Peyer's patch (tissue), 4 donors: ENCODE measurements at places on chromosomes 7 and 10. TPM values are rescaled to one million over a fixed set of nuclear protein-coding genes. Genes with fewer than 3 reads are reported as not detected.

DNA sequence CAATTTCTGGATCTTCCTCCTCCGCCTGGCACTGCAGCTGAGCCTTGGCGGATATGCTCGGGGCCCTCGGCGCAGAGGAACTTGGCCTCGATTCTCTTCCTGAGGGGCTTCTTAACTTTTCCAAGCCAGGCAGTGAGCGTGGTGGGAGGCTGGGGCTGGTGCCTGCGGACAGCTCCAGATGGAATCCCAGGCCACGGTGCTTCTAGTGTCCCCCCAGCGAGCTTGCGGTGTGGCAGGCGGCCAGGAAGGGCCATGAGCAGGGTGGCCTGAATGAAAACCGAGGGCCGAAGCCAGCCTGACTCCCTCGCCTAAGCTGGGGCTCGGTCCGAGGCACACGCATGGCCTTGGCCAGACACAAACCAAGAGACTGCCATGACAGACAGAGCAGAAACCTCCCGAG lies 31.3 kb downstream of the RCC1L start:
- no peaks in the 10 kb centered on the region for H3K36me3 ChIP-seq
- no peak overlapping the region for H3K27ac ChIP-seq
- no peak for DNase-seq
- no peaks in the 10 kb centered on the region for H3K4me1 ChIP-seq

- no peaks in the 10 kb centered on the region for H3K27me3 ChIP-seq
- no peak for DNase-seq
- H3K4me3 ChIP-seq, result no peak overlapping the region
- no peaks in the 10 kb centered on the region for H3K36me3 ChIP-seq
- H3K4me1 ChIP-seq, result no peaks in the 10 kb centered on the region
Observed at GRCh38 chr10:86820509-86820908, 64.1 kb downstream of the BMPR1A start.

- DNase-seq, result no peak
- H3K4me1 ChIP-seq, result peaks cover 7% of the 10 kb centered on the region
- H3K36me3 ChIP-seq, result no peaks in the 10 kb centered on the region
- H3K4me3 ChIP-seq, result no peak overlapping the region
- H3K27me3 ChIP-seq, result no peaks in the 10 kb centered on the region
- no peak overlapping the region for H3K27ac ChIP-seq
Observed at GRCh38 chr10:121668314-121669027, 70.2 kb upstream of the FGFR2 start.

DNA sequence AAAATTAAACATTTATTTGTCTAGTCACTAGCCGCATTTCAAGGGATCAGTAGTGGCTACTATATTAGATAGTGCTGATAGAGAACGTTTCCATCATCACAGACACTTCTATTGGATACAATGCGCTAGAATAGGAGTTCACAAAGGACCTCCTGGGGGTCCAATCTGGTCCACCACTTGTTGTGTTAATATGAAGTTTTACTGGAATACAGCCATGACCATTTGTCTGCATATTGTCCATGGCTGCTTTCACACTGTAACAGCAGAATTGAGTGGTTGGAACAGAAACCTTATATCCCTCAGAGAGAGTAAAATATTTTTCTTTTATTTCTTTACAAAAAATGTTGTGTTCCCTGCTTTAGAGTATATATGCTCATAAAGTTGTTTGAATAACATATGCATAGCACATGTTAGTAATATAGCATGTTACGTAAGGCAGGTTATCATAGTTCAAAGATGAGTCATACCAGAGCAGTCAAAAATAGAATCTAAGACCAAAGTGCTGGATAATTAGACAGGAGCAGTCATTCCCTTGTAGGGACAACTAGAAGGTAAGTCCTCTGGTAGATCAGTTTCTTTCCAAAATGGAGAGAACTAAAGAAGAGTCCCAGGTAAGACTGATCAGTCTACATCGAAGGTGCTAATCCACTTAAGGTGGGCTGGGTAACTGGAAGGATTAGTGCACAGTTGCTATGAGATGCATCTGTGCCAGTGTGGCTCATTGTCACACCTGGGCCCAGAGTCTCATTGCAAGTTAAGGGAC lies 14.9 kb downstream of the BZW2 start:
- H3K4me1 ChIP-seq, result no peaks in the 10 kb centered on the region
- H3K36me3 ChIP-seq, result no peaks in the 10 kb centered on the region
- no peaks in the 10 kb centered on the region for H3K27me3 ChIP-seq

DNA sequence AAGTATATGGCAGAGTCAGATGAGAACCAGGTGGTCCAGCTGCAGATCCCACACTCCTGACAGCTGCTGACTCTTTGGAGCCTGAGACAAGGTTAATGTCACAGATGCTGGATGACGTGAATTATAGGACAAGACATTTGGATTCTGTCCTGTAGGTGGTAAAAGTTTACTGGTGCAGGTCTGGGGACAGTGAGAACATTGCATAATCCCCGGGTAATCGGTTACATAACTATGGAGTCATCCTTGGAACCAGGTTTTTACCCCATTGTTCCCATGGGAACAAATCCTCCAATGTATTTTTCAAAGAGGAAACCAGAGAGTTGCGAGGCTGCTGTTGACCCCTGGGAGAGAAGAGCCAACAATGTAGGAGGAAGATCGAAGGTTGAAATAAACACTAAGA lies 27.5 kb upstream of the ZCCHC24 start:
- no peaks in the 10 kb centered on the region for H3K4me1 ChIP-seq
- no peak overlapping the region for H3K27ac ChIP-seq
- H3K4me3 ChIP-seq, result no peak overlapping the region
- H3K27me3 ChIP-seq, result no peaks in the 10 kb centered on the region

DNA sequence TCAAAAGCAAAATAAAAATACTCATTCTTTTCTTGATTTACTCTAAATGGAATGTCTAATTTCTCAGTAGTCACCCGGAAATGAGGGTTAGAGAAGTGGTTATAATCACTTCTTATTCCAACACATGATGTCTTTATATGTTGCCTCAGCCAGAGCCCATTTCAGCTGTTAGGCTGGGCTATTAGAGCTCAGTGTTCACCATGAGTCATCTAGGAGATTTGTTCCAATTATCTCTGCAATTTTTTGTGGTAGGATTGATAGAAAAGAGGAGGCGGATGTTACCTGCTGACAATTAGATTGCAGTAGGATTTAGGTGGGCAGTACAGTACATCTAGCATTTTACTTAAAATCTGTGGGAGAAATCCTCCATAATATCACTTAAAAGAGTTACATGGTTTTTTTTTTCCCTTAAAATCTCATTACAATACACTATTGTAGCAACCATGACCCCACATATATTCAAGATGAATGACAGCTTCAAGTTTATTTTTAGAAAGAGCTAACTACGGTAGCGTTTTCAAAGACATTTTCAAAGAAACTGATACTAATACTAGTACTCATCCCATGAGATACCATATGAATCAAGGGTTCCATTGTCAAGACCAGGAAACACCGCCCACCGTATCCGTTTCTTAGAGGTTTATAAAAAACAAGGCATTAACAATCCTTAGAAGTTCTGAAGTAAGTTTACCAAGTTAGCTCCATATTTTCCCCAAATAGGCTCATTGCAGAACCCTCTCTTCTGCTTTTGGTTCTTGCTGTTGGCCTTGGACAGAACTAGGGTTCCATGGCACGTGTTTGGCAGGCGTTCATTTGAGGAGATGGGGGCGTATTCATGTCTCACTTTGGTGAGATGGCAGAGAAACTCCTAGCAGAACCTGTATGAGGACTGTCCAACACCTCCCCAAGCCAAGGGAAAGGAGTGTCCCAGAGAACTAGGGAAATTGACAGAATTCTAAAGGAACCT lies 10.4 kb downstream of the CPA2 start:
- H3K36me3 ChIP-seq, result no peaks in the 10 kb centered on the region
- H3K4me3 ChIP-seq, result no peak overlapping the region
- no peaks in the 10 kb centered on the region for H3K4me1 ChIP-seq

GRCh38 chr10:58754469-58755339 lies 242.0 kb downstream of the BICC1 start:
- H3K27me3 ChIP-seq, result no peaks in the 10 kb centered on the region
- DNase-seq, result no peak
- no peaks in the 10 kb centered on the region for H3K4me1 ChIP-seq
- H3K27ac ChIP-seq, result no peak overlapping the region
- H3K4me3 ChIP-seq, result no peak overlapping the region
- H3K36me3 ChIP-seq, result no peaks in the 10 kb centered on the region

DNA sequence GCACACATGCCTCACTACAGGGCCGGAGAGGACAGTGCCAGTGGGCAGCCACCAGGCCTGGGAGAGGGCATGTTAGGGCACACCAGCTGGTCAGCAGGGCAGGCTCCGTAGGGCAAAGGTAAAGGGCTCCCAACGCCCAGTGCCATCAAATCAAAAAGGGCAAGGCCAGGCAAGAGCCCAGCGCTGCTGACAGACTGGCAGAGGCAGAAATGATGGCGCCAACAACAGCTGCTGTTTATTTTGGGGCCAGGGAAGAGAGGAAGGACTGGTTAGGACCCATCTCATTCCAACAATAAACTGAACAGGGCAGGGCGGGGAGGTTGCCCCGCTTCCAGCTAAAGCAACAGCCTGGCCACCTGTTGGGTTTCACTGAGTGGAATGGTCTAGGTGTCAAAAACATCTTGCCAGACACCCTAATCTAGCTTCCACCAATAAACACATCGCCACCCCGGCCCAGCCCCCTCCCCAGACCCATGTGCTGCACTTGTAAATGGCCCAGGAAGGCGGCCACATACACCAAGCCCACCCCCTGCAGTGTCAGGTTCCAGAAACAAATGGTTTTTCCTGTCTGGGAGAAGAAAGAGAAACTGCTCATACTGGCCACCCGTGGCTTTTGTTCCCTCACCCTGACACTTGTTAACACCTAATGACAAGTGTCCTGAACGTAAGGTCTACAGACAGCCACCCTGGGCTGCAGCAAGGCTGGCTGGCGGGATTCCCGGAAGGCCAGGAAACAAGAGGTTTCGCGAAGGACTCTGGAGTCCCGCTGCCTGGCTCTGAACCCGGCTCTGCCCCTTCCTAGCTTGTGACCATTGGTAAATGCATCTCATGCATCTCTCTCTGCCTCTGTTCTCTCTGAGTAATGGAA lies 15.3 kb downstream of the SH3PXD2A start:
- H3K27me3 ChIP-seq, result no peaks in the 10 kb centered on the region
- no peak for DNase-seq
- H3K4me3 ChIP-seq, result no peak overlapping the region
- H3K36me3 ChIP-seq, result no peaks in the 10 kb centered on the region
- H3K27ac ChIP-seq, result no peak overlapping the region
- no peaks in the 10 kb centered on the region for H3K4me1 ChIP-seq

DNA sequence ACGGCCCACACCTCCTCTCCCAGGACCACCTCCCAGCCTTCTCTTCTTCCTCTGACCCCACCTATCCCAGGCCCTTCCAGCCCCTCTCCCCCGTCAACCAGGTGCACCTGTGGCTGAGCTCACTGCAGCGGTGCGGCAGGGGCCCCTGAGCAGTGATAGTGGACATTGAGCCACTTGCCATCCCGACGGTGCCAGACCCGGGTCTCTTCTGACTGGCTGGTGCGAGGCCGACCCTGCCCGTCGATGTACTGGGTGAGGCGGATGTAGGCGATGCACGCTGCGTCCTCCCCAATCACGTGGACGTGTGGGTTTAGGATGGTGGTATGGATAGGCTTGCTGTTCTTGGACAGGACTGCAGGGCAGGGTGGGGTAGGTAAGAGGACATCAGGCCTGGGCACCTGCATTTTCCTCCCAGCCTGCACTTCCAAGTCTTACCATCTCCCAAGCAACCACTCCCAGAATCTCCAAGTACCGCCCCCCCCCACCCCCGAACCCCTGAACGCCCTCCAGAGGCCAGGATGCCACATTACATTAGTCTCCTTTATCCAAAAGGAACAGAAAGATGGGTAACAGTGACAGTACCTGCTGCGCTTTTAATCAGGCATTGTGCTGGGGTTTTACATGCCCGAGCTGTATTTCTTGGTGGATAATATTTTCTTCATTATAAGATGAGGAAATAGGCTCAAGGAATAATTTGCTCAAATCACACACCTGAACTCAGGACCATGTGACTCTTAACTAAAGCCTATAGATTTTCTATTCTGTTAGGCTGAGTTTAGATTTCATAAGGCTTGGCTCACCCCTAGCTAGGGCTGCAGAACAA lies 3.7 kb upstream of the NDST2 start:
- H3K4me3 ChIP-seq, result no peak overlapping the region
- DNase-seq, result no peak
- H3K27ac ChIP-seq, result no peak overlapping the region
- no peaks in the 10 kb centered on the region for H3K4me1 ChIP-seq

GRCh38 chr7:108094933-108095710 lies 35.0 kb downstream of the LAMB4 start:
- no peaks in the 10 kb centered on the region for H3K27me3 ChIP-seq
- H3K36me3 ChIP-seq, result no peaks in the 10 kb centered on the region
- peak overlapping the region; percentile 19 for H3K4me3 ChIP-seq
- H3K4me1 ChIP-seq, result no peaks in the 10 kb centered on the region
- peak; percentile 72 for DNase-seq
- no peak overlapping the region for H3K27ac ChIP-seq

- H3K4me1 ChIP-seq, result no peaks in the 10 kb centered on the region
- H3K27ac ChIP-seq, result peak overlapping the region; percentile 18
- H3K36me3 ChIP-seq, result no peaks in the 10 kb centered on the region
- DNase-seq, result no peak
- H3K4me3 ChIP-seq, result no peak overlapping the region
- H3K27me3 ChIP-seq, result no peaks in the 10 kb centered on the region
Observed at GRCh38 chr7:7051206-7051877, 131.0 kb upstream of the C1GALT1 start.

GRCh38 chr10:64773357-64773756 lies 1252.2 kb downstream of the REEP3 start:
- no peak for DNase-seq
- no peak overlapping the region for H3K4me3 ChIP-seq
- no peak overlapping the region for H3K27ac ChIP-seq
- no peaks in the 10 kb centered on the region for H3K27me3 ChIP-seq
- no peaks in the 10 kb centered on the region for H3K36me3 ChIP-seq
- H3K4me1 ChIP-seq, result no peaks in the 10 kb centered on the region

GRCh38 chr10:30857803-30858202 lies 173.9 kb downstream of the ZNF438 start:
- no peak overlapping the region for H3K4me3 ChIP-seq
- H3K36me3 ChIP-seq, result no peaks in the 10 kb centered on the region
- no peaks in the 10 kb centered on the region for H3K4me1 ChIP-seq
- no peak overlapping the region for H3K27ac ChIP-seq
- H3K27me3 ChIP-seq, result no peaks in the 10 kb centered on the region
- peak; percentile 66 for DNase-seq

The LHPP gene
- total RNA-seq, result 41.7 TPM

The NPTX2 gene
- 4.1 TPM for total RNA-seq

The DGKB gene
- 0.76 TPM for total RNA-seq

The POM121C gene
- total RNA-seq, result 35.0 TPM

The OR13A1 gene
- not detected for total RNA-seq

The TIAL1 gene
- 58.4 TPM for total RNA-seq

The IKZF1 gene
- total RNA-seq, result 25.3 TPM
